ENCODE measurements at places on chromosomes 5 and 9.

DNA sequence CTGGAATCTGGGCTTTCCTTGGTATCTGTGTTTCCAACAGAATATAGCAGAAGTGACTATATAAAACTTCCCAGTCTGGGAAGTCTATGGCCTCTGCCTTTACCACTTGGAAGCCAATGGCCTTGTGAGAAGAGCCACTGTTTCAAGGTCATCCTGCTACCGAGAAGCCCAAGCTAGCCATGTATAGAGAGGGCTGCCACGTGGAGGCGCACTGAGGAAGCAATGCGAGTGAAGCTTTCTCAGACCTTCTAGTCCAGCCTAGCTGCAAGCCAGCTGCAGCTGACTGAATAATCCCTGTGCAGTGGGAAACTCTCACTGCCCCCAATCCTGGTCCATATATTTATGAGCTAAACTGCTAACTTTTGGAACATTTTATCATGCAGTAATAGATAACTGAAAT, 661.8 kb upstream of the RIOK2 start:
- no peak for DNase-seq

GRCh38 chr9:114462791-114463190, 42.5 kb downstream of the WHRN start:
- DNase-seq = no peak

GRCh38 chr5:62584391-62584790, 5.8 kb downstream of the LRRC70 start:
- DNase-seq = no peak

DNA sequence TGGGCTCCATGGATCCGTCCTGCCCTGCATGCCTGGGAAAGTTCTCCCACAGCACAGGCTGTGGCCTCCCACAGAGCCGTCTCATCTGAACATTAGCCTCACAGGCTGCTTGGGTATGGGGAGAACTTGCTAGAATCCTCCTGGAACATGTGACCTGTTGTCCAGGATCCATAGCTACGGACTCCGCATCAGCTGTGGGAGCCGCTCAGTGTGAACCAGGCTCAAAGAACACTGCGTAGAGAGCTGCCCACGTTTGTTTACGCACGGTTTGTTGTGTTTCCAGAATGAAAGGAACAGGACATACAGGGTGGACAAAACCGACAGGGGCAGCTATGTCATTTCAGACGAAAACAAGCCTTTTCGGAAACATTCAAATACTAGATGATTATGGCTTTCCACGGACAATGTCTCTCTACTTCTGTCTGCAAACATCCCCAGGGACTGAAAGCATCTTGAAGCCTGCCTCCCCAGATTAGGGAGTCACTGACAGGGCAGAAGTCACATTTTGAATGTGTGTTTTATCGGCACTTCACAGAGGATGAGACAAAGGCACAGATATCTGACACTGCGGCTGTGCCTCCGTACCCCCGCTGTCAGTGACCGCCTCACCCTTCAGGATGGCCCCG, 390.3 kb downstream of the GADD45G start:
- no peak for DNase-seq

DNA sequence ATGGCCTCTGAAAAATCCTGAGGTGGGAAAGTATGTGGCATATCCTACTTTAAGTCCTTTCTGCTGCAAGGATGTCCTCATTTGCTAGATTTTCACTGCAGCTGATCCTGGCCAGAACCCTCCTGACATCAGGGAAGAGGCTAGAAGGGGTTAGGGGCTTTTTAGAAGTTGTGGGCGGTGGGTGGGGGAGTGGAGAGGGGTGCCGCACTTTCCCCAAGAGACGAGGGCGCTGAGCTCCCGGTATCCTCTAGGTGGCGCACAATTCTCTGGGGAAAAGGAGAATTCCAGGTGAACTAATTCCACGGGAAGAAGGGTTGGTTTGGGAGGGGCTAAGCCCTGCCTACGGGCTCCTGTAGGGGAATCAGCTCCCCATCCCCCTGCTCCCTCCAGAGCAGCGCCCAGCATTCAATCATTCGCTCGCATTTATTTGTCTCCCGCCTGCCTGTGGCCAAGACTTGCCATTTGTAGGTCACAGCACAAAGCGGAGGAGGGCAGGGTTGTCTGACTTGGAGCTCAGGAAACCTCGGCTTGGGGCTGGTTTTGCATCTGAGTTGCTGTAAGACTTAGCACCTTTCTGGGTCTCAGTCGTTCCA, 42.9 kb upstream of the HAND1 start:
- no peak for DNase-seq

DNA sequence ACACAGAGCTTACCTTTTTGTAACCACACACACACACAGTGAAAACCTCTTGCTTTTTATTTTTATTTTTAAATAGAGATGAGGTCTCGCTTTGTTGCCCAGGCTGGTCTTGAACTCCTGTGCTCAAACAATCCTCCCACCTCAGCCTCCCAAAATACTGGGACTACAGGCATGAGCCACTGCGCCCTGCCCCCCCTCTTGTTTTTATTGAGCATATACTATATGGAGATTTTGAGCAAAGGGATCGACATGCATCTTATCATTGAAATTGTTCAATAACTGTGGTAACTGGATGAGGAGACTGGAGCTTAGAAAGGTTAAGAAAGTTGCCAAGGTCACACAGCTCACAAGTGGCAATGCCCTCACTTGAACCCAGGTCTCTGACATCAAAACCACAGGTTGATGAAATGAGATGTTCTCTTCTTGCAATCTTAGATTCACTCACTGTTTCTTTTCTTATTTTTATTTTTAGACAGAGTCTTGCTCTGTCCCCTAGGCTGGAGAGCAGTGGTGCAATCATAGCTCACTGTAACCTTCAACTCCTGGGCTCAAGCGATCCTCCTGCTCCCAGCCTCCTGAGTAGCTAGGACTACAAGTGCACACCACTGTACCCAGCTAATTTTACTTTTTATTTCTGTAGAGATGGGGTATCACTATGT, 26.8 kb upstream of the STXBP1 start:
- DNase-seq = no peak

- no peak for DNase-seq
Observed at GRCh38 chr5:109652096-109652495, 37.6 kb upstream of the MAN2A1 start.

GRCh38 chr5:32223972-32224609, 50.0 kb upstream of the GOLPH3 start:
- no peak for DNase-seq

DNA sequence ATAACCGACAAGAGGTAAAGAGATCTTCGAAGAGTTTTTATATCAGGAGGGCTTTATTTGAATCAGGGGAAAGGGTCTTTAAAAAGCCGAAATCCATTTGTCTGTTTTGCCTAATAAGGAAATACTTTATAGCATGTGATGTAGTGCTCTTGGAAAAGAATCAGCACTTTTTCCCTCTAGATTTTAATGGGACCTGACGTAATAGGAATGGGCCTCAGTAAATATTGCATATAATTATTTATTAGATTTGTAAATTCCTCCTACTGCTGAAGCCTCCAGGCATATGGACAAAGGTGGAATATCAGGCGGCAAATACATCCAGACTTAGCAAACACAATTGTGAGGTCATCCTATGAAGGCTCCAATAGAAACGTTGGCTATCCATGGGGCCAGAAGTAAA, 50.9 kb downstream of the ACTBL2 start:
- DNase-seq = no peak

DNA sequence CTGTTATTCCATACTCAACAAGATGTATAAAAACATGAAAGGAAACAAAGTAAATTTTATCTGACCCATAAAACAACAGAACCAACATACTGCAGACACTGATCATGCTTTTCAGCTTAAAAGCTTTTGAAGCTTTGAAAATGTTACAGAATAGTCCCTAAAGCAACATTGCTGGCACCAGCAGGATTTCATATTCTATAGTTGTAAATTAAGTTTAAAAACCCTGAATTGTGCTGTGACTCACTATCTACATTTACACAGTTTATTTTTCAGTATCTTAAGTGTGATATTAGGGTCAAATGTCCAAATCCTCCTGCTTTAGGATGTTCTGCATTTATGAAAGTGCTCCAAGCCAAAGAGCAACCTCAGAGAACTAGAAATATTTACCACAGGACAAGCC, 59.9 kb downstream of the ZFR start:
- DNase-seq = no peak

DNA sequence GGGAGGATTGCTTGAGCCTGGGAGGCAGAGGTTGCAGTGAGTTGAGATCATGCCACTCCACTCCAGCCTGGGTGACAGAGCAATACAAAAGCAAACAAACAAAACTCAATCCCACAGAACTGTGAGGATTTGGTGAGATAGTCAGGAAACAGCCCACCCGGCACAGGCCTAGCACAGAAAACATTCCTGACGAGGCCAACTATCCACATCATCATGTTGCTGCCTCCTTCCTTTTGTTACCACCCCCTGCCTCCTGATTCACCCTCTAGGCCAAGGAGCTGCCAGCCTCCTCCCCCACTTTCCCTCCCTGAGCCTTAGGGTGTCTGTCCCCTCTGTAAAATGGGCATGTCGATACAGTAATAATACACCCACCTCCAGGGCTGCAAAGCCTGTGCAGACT, 39.0 kb downstream of the STK10 start:
- no peak for DNase-seq

- DNase-seq = no peak
Observed at GRCh38 chr9:2228132-2228531, 213.0 kb downstream of the SMARCA2 start.

DNA sequence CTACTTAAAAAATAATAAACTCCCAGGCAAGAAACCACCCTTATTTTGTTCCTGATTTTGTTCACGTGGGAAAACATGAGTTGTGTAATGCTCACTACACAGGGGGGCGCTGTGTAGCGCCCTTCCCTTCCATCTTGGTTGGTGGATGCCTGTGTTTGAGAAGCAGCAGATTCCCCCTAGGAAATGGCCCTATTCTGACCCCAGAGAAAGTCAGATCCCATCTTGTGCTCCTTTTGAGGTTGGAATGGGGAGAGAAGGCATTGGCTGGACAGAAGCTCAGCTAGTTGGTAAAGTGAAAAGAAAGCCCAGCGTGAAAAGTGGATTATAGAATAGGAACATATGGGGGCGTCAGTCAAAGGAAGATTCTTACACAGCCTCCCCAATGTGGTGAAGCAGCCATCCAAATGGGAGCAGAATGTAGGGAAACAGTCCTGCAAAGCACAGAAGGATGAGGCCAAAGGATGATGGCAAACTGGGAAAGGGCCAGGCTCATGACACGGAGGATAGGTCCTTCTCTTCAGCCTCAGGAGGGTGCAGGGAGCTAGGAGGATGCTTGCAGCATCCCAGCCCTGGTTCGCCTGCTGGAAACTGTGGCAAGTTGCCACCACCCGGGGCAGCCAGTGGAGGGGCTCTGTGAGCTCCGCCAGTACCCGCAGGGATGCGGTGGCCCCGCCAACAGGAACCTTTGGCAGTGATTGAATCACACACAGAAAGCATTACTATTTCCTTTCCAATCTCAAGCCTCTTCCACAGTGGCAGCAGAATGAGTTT, 314.2 kb upstream of the DAP start:
- DNase-seq = peak; percentile 34

DNA sequence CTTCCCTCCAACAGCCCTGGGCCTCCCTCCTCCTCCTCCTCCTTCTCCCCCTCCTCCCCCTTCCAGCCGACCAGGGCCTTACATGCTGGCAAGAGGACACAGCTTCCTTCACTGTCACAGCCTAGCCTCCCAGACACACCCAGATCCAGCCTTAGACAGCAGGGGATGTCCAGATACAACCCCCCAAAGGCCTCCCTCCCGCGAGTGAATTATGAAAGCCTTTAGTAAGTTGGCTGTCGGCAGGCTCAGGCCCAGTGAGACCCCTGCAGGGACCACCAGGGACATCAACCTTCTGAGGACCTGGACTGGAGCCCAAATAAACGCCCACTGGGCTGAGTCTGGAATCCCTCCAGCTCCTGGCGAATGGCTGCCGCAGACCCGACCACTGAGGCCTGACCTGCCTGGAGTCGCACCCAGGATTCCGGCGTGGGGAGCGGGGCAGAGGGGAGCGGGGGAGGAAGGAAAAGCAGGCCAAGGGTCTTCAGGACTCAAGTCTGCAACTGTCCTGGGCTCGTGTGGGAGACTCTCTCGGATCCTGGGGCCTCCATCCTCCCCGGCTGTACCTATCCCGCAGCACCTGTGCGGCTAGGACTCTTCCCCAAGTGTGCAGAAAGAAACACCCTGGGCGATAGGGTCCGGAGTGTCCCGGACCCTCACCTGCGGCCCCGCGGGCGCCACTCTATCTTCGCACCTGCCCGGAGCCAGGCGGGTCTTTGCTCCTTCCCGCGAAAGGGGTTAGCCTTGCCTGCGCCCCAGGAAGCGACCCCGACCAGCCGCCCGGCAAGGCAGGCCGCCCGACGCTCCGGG, 705 bp downstream of the SEPTIN8 start:
- DNase-seq = peak; percentile 53

DNA sequence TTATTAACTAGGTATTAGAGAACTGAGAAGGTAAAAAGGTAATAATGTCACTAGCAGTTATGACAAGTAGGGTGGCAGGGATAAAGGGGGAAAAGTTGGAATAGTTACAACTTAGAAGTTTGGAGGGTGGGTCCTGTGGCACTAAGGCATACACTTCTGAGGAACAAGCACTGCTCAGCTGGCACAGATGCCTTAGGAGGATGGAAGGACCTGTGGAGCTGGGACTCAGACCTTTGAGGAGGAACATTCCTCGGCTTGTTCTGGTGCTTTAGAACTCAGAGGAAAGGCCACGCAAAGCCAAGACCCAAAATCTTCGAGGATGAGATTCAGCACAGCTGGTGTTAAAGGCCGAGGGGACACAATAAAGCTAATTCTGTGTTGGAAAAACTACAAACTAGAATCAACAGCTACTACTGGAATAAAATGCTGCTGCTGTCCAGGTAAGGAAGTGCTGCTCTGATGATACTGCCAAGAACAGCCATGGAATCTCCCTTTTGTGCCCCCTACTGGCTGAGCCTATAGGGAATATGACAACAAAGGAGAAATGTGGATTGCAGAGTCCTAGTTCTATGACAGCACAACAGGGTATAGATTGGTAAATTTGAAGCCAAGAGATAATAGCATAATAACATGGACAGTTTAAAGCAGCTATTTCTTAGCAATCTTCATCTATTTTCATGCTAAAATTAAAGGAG, 126.7 kb downstream of the SLC25A46 start:
- DNase-seq = no peak

GRCh38 chr5:171484460-171484899, 65.0 kb downstream of the FGF18 start:
- DNase-seq = no peak

- no peak for DNase-seq
Observed at GRCh38 chr5:155343468-155343867, 329.9 kb downstream of the KIF4B start.
